H1 (cell line): ENCODE measurements at places on chromosomes 5 and 9.

GRCh38 chr9:4755026-4755609 lies 14.1 kb upstream of the AK3 start:
- no peak for DNase-seq

- no peak for DNase-seq
These were observed 14.5 kb downstream of the GSN start for GRCh38 chr9:121282277-121283079.

GRCh38 chr9:26296910-26297572 lies 595.6 kb downstream of the CAAP1 start:
- DNase-seq: no peak

GRCh38 chr5:64861281-64861680 lies 92.6 kb downstream of the CWC27 start:
- DNase-seq: no peak

DNA sequence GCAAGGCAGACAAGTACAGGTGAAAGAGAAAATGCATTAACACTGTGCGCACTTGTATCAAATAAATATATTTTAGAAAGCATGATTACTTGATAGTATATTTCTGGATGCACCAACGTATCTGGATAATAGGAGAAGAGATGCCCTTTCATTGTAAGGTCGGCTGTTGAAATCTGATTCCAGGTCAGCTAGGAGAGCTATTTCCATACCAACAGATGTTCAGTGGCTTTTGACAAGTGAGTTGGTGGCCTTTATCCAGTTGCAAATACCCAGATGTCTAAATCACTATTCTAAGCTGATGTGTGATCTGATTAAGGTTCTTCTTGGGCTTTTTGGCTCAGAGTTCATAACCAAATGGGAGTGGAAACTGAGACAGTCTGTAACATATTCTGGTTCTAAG lies 128.2 kb upstream of the TBCA start:
- DNase-seq: no peak

- no peak for DNase-seq
These were observed 29.8 kb upstream of the GFPT2 start for GRCh38 chr5:180382926-180383325.

DNA sequence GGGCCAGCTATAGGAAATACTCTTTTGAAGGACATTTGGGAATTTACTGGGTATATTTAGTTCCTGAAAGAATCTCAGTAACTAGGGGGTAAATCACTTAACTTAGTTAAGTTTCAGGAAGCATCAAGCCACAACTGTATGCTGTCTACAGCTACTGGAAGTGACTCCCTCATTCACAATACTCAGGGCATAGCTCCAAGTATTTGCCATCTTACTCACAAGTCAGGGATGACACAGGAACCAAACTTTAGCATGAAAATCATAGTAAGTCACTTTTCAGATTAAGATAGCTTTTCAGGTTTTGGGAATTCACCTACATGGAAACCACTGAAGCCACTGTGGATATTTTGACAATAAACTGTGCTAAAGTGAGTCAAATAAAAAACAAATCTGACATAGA lies 242.4 kb upstream of the ATP10B start:
- DNase-seq: no peak

DNA sequence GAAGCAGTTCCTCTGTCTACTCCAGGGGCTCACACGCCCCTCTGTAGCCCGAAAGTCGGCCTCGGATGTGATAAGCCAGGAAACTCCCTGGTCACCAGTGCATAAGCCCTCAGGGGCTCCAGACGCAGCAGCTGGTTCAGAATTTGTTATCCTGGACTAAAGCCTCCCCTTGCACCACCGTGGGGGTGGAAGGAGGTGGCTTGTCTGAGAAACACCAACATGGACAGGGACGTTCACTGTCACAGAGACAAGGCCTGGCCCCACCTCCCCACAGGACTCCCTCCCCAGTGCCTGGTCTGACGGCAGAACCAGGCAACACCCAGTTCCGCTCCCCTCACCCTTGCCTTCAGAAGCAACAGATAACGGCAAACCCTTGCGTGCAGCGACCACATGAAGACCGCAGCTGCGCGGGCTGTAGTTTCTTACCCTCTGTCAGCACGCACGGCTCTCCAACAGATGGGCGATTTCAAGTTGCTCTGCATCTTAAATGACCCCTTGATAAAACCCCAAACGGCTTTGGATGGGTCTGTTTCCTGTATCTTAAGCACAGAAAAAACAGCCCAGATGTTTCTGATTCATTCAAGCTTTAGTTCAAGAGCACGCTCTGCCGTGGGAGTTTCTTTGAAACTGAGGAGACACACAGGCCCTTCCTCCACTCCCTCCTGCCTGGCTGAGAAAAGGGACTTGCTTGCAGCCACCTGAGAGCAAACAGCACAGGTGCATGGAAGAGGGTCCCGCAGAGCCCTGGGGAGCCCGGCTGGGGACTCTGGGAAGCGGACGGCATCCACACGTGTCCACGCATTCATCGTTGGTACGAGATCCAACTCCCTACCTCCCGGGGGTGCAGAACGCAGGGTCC lies 44.7 kb upstream of the NKD2 start:
- DNase-seq: no peak

DNA sequence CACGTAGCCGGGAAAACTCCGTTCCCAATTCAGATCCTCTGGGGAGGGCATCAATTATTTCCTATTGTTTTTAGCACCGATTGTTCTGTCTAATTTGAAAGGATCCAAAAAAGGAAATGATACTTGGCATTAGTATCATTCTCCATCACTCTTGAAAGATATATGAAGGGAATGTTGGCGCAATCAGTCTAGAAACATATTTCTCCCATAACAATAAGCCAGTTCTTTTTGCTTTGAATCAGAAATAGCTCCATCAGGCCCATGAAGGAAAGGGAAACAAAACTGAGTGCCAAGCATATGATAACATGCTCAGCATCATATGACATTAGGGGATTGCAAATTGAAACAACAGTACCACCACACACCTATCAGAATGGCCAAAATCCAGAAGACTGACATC lies 39.8 kb downstream of the SRD5A1 start:
- no peak for DNase-seq

DNA sequence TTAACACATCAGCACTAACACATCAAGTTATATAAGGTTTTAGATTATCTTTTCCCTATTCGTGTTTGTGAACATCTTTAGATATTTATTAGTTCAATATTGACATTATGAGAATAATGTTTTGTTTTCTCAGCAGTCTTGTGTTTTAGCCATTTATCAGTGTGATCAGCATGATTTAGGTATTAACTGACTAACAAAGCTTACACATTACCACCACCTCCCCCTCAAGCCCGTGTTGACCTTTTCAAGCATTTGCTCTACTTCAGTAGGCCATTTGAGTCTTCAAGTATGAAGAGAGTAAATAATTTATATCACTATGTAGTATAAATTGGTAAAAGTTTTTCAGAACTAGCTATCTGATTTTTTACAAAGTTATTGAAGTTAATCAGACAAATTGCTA lies 6.9 kb downstream of the PBX3 start:
- DNase-seq: no peak

GRCh38 chr5:95460665-95461064 lies 69.5 kb downstream of the FAM81B start:
- no peak for DNase-seq

DNA sequence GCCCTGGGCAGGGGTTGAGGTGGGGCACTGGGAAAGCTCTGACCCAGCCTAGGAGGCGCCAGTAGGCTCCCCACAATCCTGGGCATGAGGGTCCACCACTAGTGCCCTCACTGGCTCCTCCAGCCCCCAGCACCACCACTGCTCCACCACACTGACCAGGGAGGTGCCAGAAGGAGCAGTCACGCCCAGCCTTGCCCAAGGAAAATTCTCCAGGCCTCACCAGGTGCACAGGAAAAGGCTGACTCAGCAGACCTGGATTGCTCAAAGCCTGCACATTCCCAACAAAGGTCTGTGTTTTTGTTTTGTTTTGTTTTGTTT lies 62.9 kb downstream of the ZNF354C start:
- no peak for DNase-seq

- no peak for DNase-seq
These were observed 131.9 kb downstream of the KCNIP1 start for GRCh38 chr5:170635706-170636105.

DNA sequence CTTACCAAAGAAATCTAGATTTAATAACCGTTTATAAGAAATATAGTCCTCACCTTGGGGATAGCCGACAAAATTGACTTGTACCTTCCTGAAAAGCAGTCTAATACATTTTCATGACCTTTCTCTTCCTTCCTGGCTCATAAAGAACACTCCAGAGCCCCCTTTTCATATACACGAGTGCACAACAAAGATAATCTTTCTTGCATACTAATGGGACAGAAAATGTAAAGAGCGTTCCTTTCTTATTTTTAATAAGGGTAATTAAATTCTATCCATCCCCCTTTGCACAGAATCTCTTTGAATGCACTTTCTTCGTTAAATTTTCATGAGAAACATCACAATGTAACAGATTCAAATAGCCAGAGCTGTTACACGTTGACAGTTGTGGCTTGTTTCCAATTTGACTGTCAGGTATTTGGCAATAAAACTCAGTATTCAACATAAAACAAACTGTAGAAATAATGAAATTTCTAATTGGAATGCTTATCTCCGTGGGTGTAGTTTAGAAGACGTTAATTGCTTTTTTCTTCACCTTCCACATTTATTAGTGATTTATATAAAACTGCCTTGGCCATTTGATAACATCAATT lies 732.3 kb upstream of the DMAC1 start:
- no peak for DNase-seq

DNA sequence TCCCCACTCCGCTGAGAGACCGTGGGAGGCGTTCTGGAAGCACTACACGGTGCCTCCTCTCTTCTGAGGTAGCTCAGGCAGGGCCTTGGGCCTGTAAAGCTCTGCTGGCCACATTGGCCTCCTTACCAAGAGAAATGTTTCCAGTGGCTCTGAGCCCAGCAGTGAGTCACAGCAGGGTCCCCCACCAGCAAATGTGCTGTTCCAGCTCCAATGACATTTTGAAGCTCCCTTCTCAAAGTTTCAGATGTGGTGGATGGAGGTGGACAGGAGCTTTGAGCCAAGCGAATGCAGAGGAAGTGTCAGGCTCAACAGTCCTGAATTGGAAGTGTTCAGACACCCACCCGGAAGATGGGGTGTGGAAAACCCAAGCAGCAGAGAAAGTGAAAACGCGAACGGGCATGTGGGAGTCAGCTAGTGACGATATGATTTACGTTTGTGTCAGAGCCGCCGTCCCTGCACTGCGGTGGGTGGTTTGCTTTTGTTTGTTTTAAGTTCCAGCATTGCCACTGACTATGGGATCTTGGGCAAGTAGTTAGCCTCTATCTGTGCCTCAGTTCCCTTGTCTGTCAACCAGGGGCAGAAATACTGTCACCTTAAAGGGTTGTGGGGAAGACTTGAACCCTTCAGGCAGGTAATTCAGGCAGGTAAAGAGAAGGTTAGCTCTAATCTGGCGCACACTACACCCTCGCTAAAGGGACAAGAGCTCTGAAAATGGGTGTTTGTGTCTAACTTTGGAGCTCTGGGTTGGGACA lies 38.2 kb downstream of the C5orf15 start:
- DNase-seq: no peak

DNA sequence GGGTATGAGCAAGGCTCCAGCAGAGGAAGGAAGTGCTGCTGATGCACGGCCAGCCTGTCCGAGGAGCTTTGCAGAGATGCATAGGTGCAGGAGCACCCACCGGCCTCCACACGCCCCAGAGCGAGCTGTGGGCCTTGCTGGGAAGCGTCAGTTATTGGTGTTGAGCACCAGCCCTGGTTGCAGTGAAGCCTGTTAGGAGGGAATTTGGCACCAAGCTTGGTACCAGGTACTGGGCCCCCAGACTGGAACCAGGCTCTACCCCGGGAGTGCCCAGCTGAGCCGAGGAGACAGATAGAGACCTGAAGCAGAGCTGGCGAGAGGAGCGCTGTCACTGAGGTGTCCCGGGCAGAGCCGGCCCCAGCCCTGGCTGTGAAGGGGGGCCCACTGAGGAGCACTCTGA lies 5.2 kb downstream of the TCF7 start:
- DNase-seq: no peak

- no peak for DNase-seq
These were observed 13.0 kb upstream of the FAM151B start for GRCh38 chr5:80474929-80475328.

- DNase-seq: peak; percentile 41
These were observed 11.5 kb downstream of the PDLIM4 start for GRCh38 chr5:132268769-132269551.

- no peak for DNase-seq
These were observed 3.5 kb downstream of the RPS14 start for GRCh38 chr5:150446088-150446487.

DNA sequence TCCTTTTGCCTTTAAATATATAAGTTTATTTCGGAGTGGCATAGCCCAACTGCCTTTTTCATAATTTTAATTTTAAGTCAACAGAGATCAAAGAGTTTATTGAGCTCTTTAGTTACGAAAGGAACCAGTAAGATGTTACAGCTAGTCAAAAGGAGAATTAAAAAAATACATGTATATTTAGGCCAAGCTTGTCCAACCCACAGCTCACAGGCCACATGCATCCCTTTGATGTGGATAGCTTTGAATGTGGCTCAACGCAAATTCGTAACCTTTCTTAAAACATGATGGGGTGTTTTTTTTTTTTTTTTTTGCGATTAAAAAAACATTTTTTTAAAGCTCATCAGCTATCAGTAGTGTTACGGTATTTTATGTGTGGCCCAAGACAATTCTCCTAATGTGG lies 50.2 kb upstream of the IL31RA start:
- DNase-seq: no peak

- no peak for DNase-seq
These were observed 26.2 kb upstream of the TNFAIP8 start for GRCh38 chr5:119329666-119330065.

- no peak for DNase-seq
These were observed 179.7 kb upstream of the ISL1 start for GRCh38 chr5:51203598-51203997.

DNA sequence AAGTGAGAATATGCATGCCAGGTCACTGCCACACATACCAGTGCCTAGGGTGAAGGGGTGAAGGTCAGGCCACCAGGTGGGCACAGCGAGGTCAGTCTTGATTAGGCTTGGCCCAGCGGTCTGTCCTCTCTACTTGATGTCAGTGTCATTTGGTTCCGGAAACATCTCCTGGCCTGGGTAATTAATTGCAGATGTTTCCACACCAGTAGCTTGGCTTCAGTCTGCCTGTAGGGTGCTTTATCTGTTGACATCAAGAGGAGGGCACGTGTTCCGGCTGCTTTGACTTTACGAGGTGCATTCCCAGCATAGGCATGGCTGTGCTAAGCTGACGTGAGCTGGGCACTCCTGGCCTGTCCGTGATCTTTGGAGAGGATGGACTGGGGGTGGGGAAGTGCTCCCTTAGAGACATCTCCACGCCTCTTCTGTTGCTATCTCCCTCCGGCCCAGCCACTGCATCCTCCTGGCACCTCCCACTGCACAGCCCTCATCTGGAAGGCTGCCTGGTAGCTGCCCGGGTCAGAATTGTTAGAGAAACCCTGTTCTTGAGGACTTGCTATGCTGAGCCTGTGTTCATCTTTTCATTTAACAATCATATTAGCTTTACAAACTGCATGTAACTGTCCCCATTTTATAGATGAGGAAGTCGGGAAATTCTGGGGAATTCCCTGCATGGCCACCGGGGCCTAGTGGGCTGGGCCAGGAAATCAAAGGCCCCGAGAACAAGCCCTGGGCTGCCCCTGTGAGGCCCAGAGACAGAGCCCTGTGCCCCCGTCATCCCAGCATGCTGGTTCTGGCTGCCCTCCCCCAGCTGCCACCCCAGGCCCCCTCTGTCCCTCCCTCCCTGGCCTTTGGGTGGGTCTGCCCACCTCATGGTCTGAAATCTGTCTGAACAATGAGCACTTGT lies 29.1 kb downstream of the JADE2 start:
- no peak for DNase-seq

- DNase-seq: no peak
These were observed 200.9 kb upstream of the RIOK2 start for GRCh38 chr5:97383996-97384395.

- DNase-seq: no peak
These were observed 28.8 kb upstream of the SCAMP1 start for GRCh38 chr5:78331523-78332080.
